Suprapubic skin (tissue), 4 donors: ENCODE measurements at places on chromosomes 1 and 21. TPM values are rescaled to one million over a fixed set of nuclear protein-coding genes. Genes with fewer than 3 reads are reported as not detected.

DNA sequence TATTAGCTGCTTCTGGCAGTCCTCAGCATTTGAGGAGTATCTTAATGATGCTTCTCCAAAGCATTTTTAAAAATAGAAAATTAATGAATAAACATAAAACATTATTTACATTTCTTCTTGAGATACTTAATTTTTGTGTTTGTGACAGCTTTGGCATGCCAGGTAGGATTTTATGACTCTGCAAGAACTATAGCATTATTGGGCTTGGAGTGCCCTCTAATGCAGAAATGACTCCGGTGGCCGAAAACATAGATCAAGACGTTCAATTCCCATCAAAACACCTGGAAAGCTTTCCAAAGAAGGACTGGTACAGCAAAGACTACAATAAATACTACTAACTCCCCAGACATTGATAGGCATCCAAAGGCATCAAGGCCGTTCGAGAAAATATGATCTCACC is 366.4 kb upstream of the CXADR start:
- no peaks in the 10 kb centered on the region for H3K36me3 ChIP-seq
- no peaks in the 10 kb centered on the region for H3K27me3 ChIP-seq
- no peak overlapping the region for H3K4me3 ChIP-seq
- DNase-seq: no peak

DNA sequence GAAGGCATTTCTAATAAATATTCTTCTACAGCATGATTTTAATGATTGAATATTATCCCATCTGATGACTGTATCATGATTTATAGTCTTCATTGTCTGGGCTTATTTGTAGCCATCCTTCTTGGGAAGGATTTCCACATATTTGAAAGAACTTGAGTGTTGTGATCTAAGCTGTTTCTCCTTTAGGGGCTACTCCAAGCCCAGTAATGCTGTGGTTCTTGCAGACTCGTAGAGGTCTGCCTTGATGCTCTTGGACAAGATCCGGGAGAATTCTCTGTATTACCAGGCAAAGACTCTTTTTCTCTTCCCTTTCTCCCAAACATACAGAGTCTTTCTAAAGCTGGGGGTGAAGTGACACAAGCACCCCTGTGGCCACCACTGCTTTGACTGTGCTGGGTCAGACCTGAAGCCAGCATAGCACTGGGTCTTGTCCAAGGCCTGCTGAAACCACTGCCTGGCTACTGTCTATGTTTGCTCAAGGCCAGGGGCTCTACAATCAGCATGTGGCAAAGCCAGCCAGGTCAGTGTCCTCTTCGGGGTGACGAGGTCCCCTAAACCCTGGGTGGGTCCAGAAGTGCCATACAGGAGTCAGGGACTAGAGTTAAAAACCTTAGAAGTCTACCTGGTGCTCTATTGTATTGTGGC is 107.4 kb downstream of the GIPC2 start:
- H3K27ac ChIP-seq: no peak overlapping the region
- H3K4me3 ChIP-seq: no peak overlapping the region
- no peak for DNase-seq
- no peaks in the 10 kb centered on the region for H3K36me3 ChIP-seq
- no peaks in the 10 kb centered on the region for H3K4me1 ChIP-seq
- no peaks in the 10 kb centered on the region for H3K27me3 ChIP-seq

DNA sequence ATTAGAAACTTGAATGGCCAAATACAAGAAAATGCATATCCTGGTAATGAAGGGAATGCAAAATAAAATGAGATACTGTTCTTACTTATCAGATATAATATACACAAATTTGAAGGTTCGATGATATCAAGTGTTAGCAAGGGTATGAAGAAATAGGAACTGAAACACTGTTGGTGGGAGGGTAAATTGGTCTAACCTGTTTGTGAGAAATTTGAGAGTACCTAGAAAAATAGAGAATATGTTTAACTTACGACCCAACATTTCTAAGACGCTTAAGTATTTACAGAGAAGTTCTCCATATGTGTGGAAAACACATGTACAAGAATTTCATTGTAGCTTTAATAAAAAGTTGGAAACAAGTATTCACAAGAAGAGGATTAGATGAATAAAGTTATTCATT is 25.9 kb downstream of the ATG4C start:
- no peak overlapping the region for H3K4me3 ChIP-seq
- H3K36me3 ChIP-seq: no peaks in the 10 kb centered on the region
- DNase-seq: no peak
- H3K27ac ChIP-seq: no peak overlapping the region
- H3K4me1 ChIP-seq: no peaks in the 10 kb centered on the region

GRCh38 chr1:207654320-207654719 is 9.4 kb downstream of the CR1L start:
- H3K4me3 ChIP-seq: no peak overlapping the region
- H3K4me1 ChIP-seq: no peaks in the 10 kb centered on the region

GRCh38 chr21:45713613-45714012 is 70.1 kb downstream of the PCBP3 start:
- H3K27ac ChIP-seq: no peak overlapping the region
- no peak overlapping the region for H3K4me3 ChIP-seq
- no peaks in the 10 kb centered on the region for H3K4me1 ChIP-seq
- DNase-seq: no peak
- no peaks in the 10 kb centered on the region for H3K36me3 ChIP-seq

- H3K36me3 ChIP-seq: no peaks in the 10 kb centered on the region
- H3K4me1 ChIP-seq: peaks cover 15% of the 10 kb centered on the region
- no peak overlapping the region for H3K4me3 ChIP-seq
- no peaks in the 10 kb centered on the region for H3K27me3 ChIP-seq
- H3K27ac ChIP-seq: no peak overlapping the region
Measured at GRCh38 chr1:230503726-230504125, 77.6 kb upstream of the PGBD5 start.

- H3K4me3 ChIP-seq: peak overlapping the region; percentile 86
- H3K27ac ChIP-seq: peak overlapping the region; percentile 97
- no peaks in the 10 kb centered on the region for H3K27me3 ChIP-seq
- H3K4me1 ChIP-seq: peaks cover 66% of the 10 kb centered on the region
- H3K36me3 ChIP-seq: no peaks in the 10 kb centered on the region
Measured at GRCh38 chr1:26863685-26864077, 732 bp downstream of the SFN start.

The IPP gene
- 11.8 TPM for total RNA-seq

The PATJ gene
- total RNA-seq: 54.9 TPM

The MAP10 gene
- total RNA-seq: 0.60 TPM

The CFHR3 gene
- total RNA-seq: not detected

The CLDN17 gene
- total RNA-seq: not detected

The AK2 gene
- total RNA-seq: 123 TPM
